ENCODE measurements at places on chromosomes 12 and 14. TPM values are rescaled to one million over a fixed set of nuclear protein-coding genes. Genes with fewer than 3 reads are reported as not detected.

Gene KRT79
- total RNA-seq: not detected

Gene POTEG
- not detected for total RNA-seq

Gene VRTN
- total RNA-seq: not detected

Gene KRT72
- total RNA-seq: not detected

Gene AQP2
- not detected for total RNA-seq

DNA sequence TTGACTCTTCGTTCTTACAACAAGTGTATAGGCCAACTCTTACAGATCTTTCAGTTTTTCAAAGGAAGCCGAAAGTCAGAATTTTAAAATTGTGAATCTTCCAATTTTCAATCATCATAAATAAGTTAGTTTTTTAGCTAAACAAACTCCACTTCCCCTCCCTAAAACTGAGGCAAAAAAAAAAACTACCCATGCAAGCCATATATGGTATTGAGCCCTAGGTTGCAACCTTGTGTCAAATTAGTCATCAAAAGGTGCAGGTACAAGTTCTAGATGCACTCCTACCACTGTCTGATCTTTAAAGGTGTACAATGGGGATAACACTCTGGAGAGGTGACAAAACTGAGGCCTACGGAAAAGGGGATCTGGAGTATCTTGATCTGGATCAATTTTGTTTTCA lies 97.9 kb downstream of the PAWR start:
- no peak for DNase-seq

- DNase-seq: peak; percentile 65
Observed at GRCh38 chr12:106994579-106995220, 7.8 kb upstream of the MTERF2 start.

- no peak for DNase-seq
Observed at GRCh38 chr14:65476942-65477318, 64.4 kb downstream of the FUT8 start.

GRCh38 chr12:114671443-114672411 lies 12.2 kb downstream of the TBX3 start:
- peak; percentile 78 for DNase-seq

DNA sequence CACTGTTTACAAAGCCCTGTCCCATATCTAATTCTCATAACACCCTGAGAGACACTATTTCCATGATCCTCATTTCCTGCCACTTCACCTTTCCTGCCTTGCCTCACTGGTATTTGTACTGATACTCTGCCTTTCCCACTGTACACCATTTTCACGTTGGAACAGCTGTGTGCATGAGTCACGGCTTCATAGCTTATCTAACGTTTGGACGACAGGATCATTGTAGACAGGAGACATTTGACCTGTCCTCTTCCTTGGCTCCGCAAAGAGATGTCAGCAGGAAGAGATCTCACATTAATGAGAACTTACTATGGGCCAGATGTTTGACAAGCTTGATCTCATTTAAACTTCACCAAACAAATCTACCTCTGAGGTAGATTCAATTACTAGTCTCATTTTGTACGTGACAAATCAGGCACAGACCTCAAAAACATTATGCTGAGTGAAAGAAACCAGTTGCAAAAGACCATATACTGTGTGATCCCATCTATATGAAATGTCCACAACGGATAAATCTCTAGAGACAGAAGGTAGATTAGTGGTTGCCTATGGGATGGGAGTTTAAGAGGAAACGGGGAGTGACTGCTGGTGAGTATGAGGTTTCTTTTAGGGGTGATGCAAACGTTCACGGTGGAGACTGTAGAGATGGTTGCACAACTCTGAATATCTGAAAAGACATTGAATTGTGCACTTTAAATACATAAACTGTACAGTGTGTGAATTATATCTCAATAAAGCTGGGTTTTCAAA lies 71.2 kb downstream of the KCNK13 start:
- no peak for DNase-seq

- DNase-seq: no peak
Observed at GRCh38 chr12:111453071-111453989, 47.6 kb downstream of the SH2B3 start.

DNA sequence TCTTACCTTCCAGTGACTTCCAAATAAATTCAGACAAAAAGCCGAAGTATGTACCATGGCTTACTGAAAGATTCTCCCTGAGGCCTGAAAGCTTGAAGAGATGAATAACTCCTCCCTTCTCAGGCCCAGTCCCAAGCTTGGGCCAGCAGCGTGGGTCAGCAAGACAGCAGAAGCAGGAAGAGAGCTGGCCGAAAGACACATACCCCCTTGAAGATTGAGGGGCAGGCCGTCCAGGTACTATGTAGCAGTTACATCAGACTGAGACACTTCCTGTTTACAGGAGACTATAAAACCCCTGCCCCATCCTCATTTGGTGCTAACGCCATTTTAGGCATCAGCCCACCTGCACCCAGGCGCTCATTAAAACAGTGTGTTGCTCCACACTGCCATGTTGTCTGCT lies 15.0 kb downstream of the NDUFA12 start:
- no peak for DNase-seq

GRCh38 chr14:61718039-61718438 lies 22.7 kb downstream of the HIF1A start:
- DNase-seq: no peak

DNA sequence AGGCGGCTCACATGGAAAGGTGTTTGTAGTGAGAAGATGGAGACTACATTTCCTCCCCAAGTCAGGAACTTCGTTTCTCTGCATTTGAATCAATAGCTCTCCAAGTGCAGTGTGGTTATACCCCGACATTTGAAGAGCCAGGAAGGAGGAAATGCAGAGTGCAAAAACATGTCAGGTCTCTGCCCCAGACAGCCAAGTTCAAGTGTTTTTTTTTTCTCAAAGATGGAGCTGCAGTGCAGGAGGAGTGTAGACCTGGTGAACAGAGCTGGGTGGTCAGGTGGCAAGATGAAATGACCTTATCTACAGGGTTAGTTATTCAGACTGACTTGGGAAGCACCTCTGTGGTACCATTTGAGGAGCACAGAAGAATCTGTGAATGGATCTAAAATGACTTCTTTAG lies 21.3 kb downstream of the MLXIP start:
- DNase-seq: no peak

- DNase-seq: no peak
Observed at GRCh38 chr12:52645982-52646381, 6.0 kb downstream of the KRT2 start.
